ENCODE measurements at places on chromosomes 11 and 22.
A peak's percentile ranks its signal among the peaks of the same experiment; 100 is the strongest.

- no peak for DNase-seq
These were observed 12.7 kb upstream of the OR51F1 start for GRCh38 chr11:4782454-4782853.

- no peak for DNase-seq
These were observed 91.7 kb downstream of the BLID start for GRCh38 chr11:122024278-122024677.

GRCh38 chr11:128302425-128303186 is 284.8 kb downstream of the ETS1 start:
- peak; percentile 32 for DNase-seq

DNA sequence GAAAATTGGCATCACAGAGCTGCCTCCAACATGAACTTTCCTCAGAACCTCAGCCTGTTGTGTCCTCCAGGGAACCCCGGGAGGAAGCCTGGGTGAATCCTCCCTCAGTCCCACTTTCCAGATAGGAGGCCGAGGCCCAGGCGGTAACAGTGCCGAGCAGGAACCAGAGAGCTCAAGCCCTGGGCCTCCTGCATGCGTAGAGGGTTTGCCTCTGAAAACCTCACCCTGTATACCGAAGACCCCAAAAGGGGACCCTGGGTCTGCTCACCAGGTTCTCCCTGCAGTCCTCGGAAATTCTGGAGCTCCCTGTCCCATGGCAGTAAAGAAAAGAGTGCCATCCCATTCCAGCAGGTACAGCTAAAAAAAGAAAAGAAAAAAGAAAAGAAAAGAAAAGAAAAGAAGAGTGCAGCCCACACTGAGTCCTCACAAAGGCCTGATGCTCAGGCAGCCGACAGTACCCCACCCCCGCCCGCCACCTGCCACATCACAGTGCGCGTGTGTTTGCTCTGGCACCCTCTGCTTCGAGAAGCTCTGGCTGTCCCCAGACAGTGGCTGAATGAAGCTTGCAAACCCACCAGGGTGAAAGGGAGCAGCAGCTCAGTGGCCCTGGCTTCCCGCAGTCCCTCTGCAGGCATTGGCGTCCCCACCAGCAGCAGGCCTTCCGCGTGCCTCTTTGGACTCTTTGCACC is 28.4 kb upstream of the FADD start:
- no peak for DNase-seq

DNA sequence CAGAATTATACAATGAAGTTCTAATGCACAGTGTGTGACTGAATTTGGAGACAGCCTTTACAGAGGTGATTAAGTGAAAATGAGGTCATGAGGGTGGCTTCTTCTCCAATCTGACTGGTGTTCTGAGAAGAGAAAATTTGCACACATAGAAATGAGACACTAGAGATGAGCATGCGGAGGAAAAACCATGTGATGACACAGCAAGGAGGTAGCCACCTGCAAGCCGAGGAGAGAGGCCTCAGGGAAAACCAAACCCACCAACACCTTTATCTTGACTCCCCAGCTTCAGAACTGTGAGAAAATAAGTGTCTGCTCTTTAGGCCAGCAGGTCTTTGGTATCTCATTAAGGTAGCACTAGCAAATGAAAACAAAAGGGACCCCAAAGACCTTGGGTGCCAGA is 93.2 kb downstream of the GGTLC2 start:
- no peak for DNase-seq

DNA sequence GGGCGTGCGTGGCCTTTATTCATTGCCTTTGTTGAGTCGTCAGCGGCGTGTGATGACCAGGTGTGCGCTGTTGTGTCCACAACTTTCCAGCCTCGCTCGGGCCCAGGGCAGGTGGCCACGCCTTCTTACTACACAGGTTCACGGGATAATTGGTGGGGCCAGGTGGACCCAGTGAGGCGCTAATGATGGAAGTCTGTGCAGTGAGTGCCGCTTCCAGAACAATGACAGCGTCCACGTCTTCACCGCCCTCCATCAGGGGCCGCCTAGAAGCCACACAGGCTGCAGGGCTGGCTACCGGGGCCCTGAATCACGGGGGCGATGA is 1197.3 kb downstream of the BRD1 start:
- DNase-seq, result no peak
